ENCODE measurements at places on chromosomes 2 and 18.

- DNase-seq: no peak
Measured at GRCh38 chr18:10049747-10050146, 135.9 kb downstream of the VAPA start.

- peak; percentile 46 for DNase-seq
Measured at GRCh38 chr18:77131652-77132368, 773 bp downstream of the MBP start.

DNA sequence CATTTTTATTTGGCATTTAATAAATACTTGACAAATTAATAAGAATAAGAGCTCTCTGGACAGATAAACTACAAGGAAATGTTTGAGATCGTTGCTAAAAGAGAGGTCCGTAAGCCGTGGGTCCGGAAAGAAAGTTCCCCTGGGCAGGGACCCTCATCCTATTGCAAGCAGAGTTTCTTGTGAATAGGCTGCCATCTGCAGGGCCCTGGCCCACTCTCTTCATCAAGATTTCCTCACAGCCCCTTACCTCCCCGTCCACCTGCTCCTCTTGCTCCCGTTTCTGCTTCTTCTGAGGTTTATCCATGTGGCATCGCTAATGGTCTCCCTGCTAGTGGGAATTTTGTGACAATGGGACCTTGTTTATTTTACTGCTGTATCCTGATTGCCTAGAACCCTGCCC lies 30.1 kb upstream of the MC5R start:
- no peak for DNase-seq

- no peak for DNase-seq
Measured at GRCh38 chr2:109029490-109030201, 40.6 kb upstream of the EDAR start.

GRCh38 chr2:109423556-109424359 lies 190.0 kb downstream of the SEPTIN10 start:
- no peak for DNase-seq

DNA sequence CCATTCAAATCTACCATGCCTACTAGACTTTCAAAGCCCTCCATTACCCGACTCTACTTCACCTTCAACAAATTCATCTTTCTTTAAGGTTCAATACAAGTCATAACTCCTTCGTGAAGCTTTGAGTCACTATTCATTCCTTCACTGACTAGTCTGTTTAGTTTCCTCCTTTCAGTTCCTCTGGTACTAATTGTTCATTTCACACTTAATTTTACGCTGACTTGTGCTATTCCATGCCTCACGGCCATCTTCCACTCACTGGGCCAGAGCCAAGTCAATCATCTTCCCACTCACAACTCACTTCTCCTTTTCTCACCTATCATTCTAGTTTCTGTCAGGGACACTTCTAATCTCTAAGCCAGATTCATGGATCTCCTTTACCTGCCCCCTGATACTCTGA lies 136.2 kb downstream of the MTX2 start:
- no peak for DNase-seq

GRCh38 chr2:109062859-109063700 lies 65.9 kb upstream of the SH3RF3 start:
- no peak for DNase-seq

DNA sequence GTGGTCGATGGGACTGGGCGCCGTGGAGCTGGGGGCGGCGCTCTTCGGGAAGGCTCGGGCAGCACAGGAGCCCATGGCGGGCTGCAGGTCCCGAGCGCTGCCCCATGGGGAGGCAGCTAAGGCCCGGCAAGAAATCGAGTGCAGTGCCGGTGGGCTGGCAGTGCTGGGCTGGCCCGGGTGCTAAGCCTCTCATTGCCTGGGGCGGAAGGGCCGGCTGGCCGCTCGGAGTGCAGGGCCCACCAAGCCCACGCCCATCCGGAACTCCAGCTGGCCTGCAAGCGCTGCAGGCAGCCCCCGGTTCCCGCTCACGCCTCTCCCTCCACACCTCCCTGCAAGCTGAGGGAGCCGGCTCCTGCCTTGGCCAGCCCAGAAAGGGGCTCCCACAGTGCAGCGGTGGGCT lies 748.4 kb upstream of the NRXN1 start:
- no peak for DNase-seq

DNA sequence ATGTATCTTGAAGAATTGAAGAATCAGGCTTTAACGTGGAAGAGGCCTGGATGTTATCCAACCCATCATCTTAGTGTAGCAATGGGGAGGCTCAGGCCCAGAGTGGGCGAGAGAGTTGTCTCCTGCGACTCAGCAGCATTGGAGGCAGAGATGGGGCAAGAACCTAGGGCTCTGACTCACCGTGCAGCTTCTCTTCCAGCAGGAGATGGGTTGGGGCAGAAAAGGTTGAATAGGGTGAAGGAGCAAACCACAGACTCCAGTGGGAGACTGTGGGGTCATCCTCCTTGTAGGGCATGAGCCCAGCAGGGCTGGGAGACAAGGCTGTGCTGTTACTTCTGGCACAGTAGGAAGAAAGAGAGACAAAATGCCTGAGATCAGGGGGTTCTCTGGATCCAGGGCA lies 1.4 kb downstream of the IL36RN start:
- DNase-seq: no peak

- no peak for DNase-seq
Measured at GRCh38 chr2:177528351-177528933, 135.9 kb downstream of the AGPS start.

DNA sequence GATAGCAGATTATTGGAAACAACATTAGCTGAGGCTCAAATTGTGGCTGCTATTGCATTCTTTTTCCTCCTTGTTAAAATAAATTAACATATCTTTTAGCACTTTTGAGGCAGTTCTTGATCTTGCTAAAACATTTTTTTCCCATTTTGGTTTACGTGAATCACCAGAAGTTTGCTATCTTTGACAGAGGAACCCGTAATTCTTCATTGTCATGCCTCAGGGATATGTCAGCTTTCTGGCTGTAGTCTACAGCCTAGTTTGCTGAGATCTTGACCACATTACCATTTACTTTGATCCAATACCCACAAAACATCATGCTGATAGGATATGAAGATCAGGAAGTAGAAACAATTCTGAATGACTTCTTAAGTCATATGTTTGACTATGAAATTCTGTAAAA lies 25.1 kb upstream of the FANCL start:
- DNase-seq: no peak

- DNase-seq: no peak
Measured at GRCh38 chr2:31037058-31037457, 101.2 kb downstream of the GALNT14 start.

GRCh38 chr18:54359233-54359632 lies 1.5 kb downstream of the C18orf54 start:
- no peak for DNase-seq

DNA sequence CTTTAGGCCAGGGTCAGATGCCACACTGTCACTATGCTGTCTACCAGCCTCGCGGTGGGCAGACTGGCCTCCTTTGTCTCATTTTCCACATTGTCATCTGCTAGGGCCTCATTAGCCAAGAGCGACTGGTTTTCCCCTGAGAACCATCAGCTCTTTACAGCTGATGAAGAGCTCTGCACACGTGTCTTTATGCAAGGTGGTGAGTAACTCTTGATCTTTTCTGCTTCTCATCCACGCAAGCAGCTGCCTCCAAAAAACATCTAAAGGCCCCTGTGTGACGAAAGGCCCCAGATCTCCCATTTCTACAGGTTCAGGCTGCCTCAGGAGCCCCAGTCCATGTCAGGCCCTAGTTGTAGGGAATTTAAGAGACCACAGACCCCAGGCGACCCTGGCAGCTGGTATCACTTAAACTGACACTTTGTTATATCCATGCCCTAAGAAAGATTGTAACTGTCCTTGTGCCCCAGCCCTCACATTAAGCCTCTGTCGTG lies 52.9 kb downstream of the DPYSL5 start:
- DNase-seq: no peak

DNA sequence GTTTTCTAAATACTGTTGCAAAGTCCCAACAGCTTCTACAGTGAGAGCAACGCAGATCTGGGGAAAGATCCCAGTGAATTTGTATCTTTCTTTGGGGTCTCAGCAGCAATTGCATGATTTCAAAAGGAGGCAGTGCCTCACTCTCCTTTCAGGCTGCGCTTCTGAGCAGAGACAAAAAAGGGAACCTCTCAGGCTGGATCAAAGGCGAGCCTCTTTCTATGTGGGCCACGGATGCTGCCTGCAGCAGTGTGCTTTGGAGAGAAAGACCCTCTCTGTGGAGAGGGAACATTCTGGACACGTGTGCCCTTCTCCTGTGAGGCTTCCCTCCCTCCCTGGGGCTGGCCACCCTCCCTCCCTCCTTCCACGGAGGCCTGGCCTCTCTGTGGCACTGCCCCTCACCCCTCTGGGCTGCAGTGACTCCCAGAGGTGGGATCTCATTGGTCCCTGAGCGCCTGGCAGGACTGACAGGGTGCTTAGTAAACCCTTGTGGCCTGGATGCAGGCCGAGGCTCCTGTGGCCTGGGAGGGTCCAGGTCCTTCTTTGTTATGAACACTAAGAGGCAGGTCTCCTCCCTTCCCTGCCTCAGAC lies 21.6 kb upstream of the PDIA6 start:
- DNase-seq: no peak

GRCh38 chr2:24153478-24153877 lies 21.4 kb upstream of the FAM228A start:
- no peak for DNase-seq

GRCh38 chr2:20580690-20581437 lies 70.0 kb downstream of the HS1BP3 start:
- no peak for DNase-seq

DNA sequence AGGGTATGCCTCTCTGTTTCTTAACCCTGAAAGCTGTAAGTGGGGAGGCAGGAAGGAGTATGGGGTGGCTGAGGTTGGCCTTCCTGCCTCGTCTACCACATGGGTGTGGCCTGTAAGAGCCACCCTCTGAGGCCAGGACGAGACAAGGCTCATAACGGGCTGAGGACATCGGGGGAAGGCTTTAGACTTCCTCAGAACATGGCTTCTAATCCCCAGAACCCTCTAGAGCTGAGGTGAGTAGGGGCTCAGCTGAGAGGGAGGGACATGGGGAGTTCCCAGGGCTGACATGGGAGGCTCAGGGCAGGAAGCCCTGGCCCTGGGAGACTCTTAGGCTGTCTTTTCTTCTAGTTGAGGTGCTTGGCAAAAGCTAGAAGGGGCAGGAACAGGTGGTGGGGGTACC lies 36.7 kb downstream of the EMX1 start:
- DNase-seq: peak; percentile 41

DNA sequence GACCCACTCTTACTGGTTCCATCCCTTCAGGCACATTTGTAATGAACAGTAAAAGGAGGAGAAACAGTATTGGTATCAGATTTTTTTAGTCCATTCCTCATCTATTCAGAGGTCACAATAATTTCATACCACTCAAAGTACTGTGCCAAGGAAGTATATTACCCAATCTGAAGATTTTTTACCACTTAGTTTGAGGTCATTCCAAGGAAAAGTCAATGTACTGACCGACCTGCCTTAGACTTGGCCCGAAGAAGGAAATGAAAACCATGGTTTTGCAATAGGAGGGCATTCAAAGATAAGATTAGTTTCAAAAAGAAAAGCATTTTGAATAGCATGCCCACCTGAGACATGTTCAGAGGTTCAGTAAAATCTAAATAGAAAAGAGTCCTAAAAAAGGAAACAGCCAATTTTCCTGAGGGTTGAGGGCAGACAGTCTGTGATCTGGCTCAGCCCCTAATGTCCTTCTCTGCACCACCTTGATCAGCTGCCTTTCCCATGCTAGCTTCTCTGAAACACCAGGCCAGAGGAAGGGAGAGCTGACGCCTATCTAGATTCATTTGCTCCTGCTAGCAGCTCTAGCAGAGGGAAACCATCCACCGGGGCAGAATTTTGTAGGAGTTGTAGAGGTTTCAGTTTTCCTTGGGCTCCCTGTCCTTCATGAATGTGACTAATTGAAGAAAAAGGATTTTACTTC lies 107.3 kb upstream of the FZD5 start:
- DNase-seq: no peak

DNA sequence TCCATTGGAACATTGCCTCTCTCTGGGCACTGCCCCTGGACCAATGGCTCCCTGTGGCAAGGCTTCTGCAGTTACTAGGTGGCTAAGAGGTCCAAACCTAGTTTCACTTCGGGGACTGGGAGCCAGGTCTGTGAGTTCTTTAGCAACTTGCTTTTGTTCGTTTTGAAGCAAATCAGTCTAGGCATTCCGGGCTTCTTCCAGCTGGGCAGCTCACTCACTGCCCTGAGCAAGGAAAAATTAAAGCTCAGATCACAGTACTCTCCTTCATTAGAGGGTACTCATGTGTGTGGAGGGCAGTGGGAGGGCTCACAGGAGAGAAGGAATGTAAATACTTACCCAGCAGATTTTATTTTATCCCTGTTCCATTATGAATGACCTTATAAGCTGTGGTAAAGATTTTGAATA lies 80.3 kb downstream of the SPP2 start:
- no peak for DNase-seq

GRCh38 chr2:18124116-18124835 lies 245.8 kb downstream of the KCNS3 start:
- no peak for DNase-seq

DNA sequence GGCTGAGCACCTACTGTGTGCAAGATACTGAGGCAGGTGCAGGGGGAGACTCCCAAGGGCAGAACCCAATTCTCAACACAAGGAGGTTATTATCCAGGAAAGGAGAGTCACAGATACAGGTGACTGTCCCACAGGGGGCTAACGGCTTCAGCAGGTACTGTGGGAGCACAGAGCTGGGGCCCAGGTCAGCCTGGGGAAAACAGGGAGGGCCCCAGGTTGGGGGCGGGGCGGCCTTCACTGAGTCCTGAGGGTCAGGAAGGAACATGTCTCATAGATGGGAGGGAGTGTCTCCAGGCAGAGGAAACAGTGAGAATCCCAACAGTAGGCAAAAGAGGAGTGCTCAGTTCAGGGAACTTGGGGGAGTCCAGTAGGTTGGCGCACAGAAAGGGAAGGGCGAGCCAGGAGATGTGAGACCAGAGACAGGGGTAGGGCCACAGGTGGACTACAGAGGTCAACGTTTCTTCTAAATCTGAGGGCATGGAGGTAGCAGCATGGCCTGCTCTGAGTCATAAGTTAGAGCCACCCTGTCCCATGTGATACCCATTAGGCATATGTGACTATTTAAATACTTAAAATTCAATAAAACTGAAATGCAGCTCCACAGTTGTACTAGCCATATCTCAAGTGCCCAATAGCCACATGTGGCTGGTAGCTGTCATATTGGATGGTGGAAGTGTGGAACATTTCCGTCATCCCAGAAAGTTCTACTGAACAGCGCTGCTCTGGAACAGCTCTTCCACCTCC lies 157.2 kb downstream of the TTC32 start:
- DNase-seq: no peak

- DNase-seq: peak; percentile 28
Measured at GRCh38 chr18:12886498-12887126, 2.6 kb upstream of the PTPN2 start.

GRCh38 chr2:161118722-161119121 lies 41.5 kb upstream of the TANK start:
- no peak for DNase-seq

DNA sequence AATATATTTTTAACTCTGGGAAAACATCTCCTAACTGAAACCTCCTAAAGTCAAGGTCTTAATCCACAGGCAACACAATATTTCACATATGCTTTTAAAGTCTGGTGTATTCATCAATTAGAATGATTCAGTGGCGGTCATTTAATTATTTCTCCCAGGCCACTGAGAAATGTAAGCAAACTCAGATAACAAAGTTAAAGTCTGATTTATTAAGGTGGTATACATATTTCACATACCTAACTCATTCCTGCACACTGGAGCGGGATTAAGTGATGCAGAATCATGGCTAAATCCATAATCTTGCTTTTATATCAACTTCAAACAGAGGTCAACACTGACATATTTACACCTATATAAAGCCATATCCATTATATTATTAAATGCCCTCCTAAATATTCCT lies 43.7 kb downstream of the FRZB start:
- no peak for DNase-seq

All from CD4-positive, alpha-beta T cell treated with Interleukin-17A for 1 hour (primary cell).